ENCODE measurements at places on chromosomes 4 and X.

GRCh38 chr4:28151314-28151713 lies 1290.7 kb downstream of the STIM2 start:
- DNase-seq = no peak

GRCh38 chrX:153521034-153521433 lies 3.6 kb downstream of the ATP2B3 start:
- no peak for DNase-seq

DNA sequence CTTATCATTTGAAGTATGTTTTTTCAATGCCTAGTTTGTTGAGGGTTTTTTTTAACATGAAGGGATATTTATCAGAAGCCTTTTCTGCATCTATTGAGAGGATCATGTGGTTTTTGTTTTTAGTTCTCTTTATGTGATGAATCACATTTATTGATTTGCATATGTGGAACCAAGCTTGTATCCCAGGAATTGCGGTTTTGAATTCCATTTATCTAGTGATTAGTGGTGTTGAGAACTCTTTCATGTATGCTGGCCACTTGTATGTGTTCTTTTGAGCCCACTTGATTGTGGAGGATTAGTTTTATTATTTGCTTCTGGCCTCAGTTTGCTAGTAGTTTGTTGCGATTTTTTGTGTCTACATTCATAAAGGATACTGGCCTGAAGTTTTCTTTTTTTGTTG lies 85.0 kb upstream of the CNKSR2 start:
- DNase-seq = no peak

GRCh38 chr4:20428436-20429160 lies 176.9 kb downstream of the SLIT2 start:
- no peak for DNase-seq

- DNase-seq = no peak
Observed at GRCh38 chrX:24839331-24839730, 145.6 kb downstream of the POLA1 start.

DNA sequence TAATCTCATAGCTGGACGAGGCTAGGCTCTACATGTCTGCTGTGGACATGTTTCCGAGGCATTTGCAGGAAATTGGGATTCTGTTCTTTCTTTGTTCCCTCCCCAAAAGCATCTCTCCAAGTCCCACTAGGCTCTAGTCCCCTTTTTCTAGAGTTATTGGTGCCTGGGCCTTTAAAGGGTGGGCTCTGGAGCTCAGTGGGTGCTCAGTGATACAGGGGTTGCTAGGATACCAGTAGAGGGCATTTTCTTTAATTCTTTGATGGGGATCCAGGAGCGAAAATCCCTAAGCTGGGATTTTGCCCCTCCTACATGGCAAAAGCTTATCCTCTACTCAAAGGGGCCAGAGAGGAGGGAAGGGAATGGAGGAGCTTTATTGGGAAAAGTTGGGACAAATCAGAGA lies 34.2 kb downstream of the ARHGEF9 start:
- DNase-seq = no peak

GRCh38 chrX:153600032-153600373 lies 1.1 kb upstream of the CCNQ start:
- no peak for DNase-seq

- DNase-seq = no peak
Observed at GRCh38 chrX:1904663-1905218, 289.9 kb downstream of the ASMT start.

- no peak for DNase-seq
Observed at GRCh38 chr4:8594097-8595038, 1.8 kb downstream of the CPZ start.

DNA sequence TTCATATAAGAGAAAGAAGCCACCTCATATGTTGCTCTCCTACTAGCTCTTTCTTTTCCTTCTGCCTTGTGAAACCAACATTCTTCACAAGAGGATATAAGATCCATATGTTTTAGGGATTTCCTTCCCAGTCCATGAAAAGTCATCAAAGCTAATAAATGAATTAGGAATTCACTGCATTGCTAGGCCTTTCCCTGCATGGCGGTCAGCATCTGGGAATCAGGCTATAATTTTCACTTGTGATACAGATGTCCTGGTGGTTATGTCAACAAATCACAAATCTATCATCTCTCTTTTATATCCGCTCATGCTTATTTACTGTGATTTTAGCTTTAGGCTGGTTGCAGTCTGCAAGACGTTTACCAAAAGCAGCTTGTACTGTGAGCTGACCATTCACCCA lies 510.0 kb downstream of the NLGN4X start:
- DNase-seq = no peak

- DNase-seq = no peak
Observed at GRCh38 chr4:86184216-86184900, 175.5 kb downstream of the MAPK10 start.

DNA sequence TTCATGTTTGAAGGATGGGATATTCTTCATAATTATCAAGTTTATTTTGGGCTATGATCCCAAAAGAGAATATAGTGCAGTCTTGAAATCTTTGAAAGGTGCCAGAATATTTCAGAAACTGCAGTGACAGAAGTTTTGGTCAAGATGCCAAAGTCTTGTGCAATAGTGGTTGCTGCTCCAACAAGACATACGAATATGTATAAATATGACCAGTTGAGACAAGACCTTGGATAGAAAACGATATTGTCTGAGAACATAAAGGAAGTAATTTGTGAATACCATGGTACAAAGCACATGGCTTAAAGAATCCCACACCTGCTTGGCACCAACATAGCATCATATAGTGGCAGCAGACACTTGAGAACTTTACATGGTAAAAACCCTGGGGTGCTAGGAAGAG lies 48.6 kb upstream of the AMELX start:
- DNase-seq = no peak

DNA sequence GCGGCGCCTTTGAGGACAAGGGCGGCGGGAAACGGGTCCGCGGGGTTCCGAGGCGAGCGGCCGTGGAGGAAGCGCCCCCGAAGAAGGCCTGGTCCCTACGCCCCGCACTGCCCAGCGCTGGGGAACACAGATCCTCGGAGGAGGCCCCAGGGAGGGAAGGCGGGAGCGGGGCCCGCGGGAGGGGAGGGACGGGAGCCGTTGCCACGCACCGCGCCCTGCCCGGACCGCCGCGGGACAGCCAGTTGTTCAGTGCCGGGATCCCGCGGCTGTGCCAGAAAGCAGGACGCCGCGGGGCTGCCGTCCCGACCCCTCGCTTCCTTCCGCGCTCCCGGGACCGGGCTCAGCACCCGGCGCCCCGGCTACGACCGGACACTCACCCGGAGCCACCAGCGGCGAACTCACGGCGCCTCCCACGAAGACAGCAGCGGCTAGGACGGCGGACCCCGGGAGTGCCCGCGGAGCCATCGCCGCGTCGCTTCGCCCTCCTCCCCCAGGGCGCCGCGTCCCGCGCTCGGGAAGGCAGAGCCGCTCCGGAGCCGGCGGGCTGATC lies 278 bp downstream of the RELL1 start:
- DNase-seq = peak; percentile 23

DNA sequence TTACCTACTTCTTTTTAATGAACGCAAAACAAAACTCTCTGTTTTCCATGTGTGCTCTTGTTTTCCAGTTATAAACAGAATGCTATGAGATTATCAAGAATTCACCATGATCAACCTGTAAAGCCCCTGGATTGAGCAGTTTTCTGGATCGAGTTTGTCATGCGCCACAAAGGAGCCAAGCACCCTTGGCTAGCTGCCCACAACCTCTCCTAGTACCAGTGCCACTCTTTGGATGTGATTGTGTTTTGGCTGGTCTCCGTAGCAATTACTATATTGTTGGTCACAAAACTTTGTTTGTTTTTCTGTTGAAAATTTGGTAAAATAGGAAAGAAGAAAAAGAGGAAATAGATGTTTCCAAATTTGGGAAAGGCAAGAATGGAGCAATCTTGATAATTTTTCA lies 51.1 kb downstream of the UGT2B7 start:
- no peak for DNase-seq

DNA sequence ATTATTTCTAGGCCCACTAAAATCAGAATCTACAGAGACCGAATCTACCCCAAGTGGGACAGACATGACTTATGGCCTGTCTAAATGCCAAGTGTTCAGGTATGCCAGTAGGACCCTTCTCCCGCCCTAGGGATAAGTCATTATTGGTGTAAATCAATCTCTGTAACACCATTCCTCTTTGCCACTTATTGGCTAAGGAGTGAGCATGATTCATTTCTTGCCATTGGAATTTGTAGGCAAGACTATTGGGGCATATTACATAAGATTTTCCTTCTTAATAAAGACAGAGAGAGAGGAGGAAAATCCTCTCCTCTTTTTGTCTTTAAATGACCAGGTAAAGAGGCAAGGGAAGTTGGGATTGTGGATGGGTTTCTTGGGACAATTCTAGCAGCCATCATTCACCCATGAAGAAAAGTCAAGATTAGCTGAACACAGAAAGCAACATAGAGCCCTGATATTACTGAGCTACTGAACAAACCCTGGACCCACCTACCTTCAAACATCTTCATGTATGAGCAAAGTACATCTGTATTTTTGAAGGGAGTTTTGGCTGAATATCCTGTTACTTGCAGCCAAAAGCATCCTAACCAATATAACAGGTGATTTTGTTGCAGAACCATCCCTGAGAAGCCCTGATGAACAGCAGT lies 2.6 kb downstream of the SLC9B2 start:
- no peak for DNase-seq

- DNase-seq = no peak
Observed at GRCh38 chr4:4247696-4248028, 361 bp downstream of the TMEM128 start.

GRCh38 chr4:52098618-52099017 lies 47.5 kb downstream of the SPATA18 start:
- DNase-seq = no peak

DNA sequence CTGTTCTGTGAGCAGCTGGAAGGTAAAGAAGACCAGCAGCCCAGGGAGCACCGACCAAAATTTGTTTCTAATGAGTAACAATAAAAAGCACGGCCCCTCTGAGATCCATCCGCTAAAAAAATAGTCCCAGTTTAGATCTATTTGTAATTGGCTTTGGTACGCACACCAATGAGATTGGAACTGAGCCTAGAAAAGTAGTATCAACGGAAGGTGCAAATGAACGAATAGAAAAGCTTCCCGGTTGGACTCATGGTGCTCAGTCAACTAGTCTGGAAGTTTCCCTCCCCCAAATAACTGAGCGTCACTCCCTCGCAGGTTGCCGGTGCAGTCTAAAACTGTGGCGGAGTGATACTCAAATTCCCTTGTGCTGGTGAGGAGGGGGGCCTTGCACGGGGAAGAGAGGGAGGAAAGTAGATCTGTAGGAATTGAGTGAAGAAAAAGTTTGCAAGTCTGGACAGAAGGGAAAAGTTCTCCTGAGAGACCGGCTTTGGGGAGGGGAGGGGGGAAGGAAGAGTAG lies at the start of gene COL4A5:
COL4A5 (plus strand) TSS at position 413 of the 517 bp plus-strand sequence. CDS start 288 bp downstream, outside the sequence.
- DNase-seq = peak; percentile 67

GRCh38 chr4:42942216-42942615 lies 49.7 kb downstream of the GRXCR1 start:
- DNase-seq = no peak

GRCh38 chr4:152515678-152516077 lies 20.2 kb downstream of the FBXW7 start:
- DNase-seq = no peak

GRCh38 chr4:1291091-1291490 lies 1.4 kb downstream of the MAEA start:
- DNase-seq = no peak

GRCh38 chr4:11098461-11098860 lies 330.2 kb downstream of the HS3ST1 start:
- DNase-seq = no peak

DNA sequence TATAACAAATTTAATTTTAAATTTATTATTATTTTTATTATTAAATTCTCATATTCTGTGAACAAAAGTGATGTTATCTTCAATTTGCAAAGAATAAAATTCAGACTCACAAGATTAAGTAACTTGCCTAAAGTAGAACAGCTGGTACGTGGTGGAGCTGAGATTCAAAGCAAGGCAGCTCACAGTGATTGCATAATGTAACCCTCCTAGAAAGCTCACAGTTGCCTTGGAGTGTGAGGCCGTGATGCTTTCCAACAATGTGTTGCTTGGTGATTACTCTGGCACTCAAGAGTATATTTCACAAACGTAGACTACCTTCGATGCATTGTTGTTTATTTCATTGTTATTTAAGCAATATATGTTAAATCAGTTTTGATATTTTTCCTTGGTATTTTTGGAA lies 1039.2 kb upstream of the PABPC4L start:
- DNase-seq = no peak

GRCh38 chr4:133465022-133465421 lies 315.9 kb downstream of the PCDH10 start:
- no peak for DNase-seq

DNA sequence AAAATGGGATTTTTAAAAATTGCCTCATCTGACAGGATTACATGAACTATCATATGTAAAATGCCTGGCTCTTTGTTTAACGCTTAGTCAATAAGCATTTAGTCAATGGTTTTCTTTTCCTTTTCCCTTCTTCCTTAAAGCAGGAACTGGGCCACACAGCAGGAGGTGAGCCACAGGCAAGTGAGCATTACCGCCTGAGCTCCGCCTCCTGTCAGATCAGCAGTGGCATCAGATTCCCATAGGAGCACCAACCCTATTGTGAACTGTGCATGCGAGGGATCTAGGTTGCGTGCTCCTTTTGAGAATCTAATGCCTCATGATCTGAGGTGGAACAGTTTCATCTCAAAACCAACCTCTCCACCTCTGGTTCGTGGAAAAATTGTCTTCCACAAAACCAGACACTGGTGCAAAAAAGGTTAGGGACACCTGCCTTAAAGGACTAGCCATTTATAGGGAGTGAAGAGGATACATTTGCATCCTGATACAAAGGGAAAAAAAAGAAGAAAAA lies 306.1 kb downstream of the FBXW7 start:
- no peak for DNase-seq

DNA sequence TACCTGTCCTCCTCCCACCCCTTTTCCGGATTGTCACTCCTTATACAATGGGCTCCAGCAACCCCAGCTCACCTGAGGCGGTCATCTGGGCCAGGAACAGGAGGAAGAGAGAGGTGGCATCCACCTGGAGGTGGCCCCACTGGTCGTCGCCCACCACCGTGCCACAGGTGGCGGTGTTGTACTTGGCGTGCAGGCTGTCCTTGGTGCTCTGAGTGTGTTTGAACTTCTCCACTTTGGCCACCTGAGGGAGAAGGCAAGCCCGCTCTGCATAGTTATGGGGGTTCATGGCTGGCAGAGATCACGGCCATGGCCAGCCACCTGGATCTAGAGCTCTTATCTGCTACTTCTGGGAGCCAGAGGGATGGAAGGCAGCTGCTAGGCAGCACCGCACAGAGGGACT lies 32.9 kb downstream of the PHKA2 start:
- no peak for DNase-seq

GRCh38 chrX:115559672-115560071 lies 1.3 kb upstream of the PLS3 start:
- DNase-seq = no peak

DNA sequence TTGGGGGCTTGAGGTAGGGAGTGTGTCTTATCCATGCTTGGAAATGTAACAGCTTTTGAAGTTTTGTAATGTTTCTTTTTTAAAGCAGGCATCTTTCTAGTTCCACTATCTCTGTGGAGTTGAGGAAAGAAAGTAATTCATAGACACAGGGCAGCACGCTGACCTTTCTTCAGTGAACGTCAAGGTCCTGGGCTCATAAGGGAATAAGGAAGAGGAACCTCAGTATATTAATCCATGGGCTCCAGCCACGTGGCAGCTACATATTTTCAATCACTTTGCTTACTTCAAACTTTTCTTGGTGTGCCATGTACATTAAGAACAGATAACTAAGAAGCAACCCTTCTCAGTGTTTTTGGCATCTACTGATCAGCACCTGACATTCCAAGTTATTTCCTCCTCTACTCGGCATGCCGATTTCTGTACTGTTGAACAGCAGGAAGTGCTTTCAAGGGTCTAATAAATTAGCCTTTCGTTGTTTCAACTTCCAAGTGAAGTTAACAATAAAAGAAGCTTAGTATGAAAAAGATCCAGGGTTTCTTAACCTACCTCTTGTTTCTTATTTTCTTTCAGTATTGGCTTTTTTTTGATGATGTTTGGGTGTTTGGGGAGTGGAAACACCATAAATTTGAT lies 88.2 kb downstream of the SORBS2 start:
- DNase-seq = no peak

Data from NCI-H1092 (cell line).